Activated naive CD8-positive, alpha-beta T cell treated with anti-CD3 and anti-CD28 coated beads, Interleukin-2, amount 50 U/mL, for 16 hours (primary cell): ENCODE measurements at places on chromosomes 2 and 18.

- DNase-seq, result no peak
Measured at GRCh38 chr2:28273751-28274150, 118.9 kb upstream of the FOSL2 start.

DNA sequence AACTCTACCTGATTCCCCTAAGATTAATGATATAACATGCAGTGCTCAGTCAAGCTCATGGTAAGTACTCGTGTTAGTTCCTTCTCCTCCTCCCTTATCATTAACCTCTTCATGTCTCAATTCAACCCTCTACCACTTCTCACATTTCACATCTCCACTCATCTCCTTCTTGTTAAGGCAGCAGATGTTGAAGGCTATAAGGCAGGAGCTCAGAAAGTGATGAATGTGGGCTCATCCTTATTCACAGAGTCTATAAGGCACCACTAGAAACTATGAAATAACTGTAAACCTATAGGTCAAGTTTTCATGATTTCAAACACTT, 56.0 kb downstream of the CLHC1 start:
- DNase-seq, result no peak

DNA sequence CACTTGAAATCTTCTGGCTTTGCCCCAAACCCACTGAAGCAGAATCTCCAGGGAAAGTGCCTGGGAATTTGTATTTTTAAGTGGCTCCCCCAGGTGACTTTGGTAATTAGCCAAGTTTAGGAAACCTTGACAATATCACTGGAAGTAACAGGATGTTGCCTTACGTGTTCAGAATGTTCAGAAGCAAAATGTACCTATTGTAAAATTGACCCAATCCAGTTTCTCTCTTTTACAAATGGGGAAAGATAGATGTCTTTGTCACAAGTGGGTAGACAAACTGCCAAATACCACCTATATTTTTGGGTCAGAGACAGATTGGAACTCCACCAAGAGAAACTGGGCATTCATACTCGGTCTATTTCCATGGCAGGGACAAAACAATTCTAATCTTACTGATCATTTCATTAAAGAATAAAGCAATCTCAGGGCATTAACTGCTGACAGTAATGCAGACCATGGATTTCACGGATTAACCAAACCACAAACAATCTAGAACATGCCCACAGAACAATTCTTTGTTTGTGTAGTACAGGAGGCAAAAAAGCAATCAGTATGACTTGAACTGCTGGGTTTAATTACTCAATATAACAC, 255.8 kb downstream of the ERBB4 start:
- DNase-seq, result no peak

DNA sequence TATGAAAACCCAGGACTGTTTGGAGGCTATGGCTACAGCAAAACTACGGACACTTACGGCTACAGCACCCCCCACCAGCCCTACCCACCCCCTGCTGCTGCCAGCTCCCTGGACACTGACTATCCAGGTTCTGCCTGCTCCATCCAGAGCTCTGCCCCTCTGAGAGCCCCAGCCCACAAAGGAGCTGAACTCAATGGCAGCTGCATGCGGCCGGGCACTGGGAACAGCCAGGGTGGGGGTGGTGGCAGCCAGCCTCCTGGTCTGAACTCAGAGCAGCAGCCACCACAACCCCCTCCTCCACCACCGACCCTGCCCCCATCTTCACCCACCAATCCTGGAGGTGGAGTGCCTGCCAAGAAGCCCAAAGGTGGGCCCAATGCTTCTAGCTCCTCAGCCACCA, 12.1 kb downstream of the HOXD3 start:
- no peak for DNase-seq

GRCh38 chr2:46610021-46610420, 130.7 kb downstream of the TMEM247 start:
- DNase-seq, result no peak

- no peak for DNase-seq
Measured at GRCh38 chr2:83534416-83534815, 924.7 kb downstream of the SUCLG1 start.

GRCh38 chr2:191150600-191151330, at the start of gene STAT4:
Gene STAT4, minus strand, starts transcription at chr2:191150994. Its CDS starts 2,791 bp downstream, at chr2:191148203.
- DNase-seq, result peak; percentile 40

GRCh38 chr18:63532471-63532870, 9.7 kb upstream of the SERPINB12 start:
- no peak for DNase-seq

GRCh38 chr2:96913398-96914202, 43.7 kb upstream of the SEMA4C start:
- DNase-seq, result no peak

- no peak for DNase-seq
Measured at GRCh38 chr18:44107187-44107586, 573.5 kb upstream of the SETBP1 start.

DNA sequence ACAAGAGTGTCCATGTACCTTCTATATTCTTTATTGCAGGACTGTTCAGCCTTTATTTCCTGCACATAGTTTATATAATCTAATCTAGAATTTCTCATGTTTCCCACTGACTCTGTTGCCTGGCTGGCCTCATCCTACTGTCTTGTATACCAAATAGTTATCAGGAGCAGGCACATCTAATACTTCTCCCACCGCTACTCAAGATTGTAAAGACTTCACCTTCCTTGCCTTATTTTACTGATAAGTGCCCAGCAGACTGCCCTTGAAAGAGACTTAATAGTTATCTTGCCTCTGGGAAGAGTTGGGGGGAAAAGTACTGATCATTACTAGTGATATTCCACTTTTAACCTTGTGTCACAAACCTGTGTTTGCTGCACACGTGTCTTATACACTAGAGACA, 26.1 kb upstream of the AAK1 start:
- no peak for DNase-seq

- DNase-seq, result no peak
Measured at GRCh38 chr2:239324456-239324855, 76.4 kb downstream of the HDAC4 start.

GRCh38 chr18:69400253-69400975, at the start of gene DOK6:
Gene DOK6, plus strand, starts transcription at chr18:69400888.
- DNase-seq, result no peak

- DNase-seq, result no peak
Measured at GRCh38 chr2:40606862-40607261, 155.0 kb upstream of the SLC8A1 start.

- no peak for DNase-seq
Measured at GRCh38 chr2:100062336-100062735, 80.1 kb downstream of the AFF3 start.

- no peak for DNase-seq
Measured at GRCh38 chr2:141271346-141271745, 859.5 kb downstream of the LRP1B start.

GRCh38 chr18:23964282-23965238, 50.0 kb upstream of the TTC39C start:
- DNase-seq, result peak; percentile 30

- DNase-seq, result no peak
Measured at GRCh38 chr2:76998152-76998551, 524.0 kb downstream of the LRRTM4 start.

- DNase-seq, result no peak
Measured at GRCh38 chr18:49082714-49083688, 132.2 kb upstream of the SMAD7 start.

GRCh38 chr2:143144813-143145455, 15.7 kb downstream of the ARHGAP15 start:
- DNase-seq, result no peak
